ENCODE measurements at places on chromosomes 13 and 19.
A peak's percentile ranks its signal among the peaks of the same experiment; 100 is the strongest.

DNA sequence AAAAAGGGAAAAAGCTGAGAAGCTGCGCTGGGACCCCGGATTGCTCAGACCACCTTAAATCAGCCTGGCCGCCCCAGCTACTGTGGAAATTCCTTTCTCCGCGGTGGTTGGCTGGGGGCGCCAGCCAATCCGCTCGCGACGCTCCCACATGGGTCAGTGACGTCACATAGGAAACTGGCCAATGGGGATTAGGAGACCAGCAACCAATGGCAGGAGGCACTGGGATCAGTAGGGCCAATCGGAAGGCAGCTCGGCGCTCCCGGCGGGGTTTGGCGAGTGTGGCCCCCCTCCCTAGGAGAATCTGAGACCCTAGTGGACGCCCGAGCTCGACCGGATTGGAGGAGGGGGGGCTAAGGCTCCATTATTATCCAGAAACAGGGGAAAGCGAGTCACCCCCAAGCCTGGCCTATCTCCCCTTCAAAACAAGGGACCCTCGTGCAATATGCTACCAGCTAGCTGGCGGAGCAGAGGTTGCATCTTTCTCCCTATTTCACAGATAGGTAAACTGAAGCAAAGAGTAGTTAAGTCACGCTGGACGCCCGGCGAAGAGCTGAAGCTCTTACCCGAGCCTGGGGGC, 6.5 kb upstream of the TLE2 start:
- DNase-seq, result peak; percentile 91

DNA sequence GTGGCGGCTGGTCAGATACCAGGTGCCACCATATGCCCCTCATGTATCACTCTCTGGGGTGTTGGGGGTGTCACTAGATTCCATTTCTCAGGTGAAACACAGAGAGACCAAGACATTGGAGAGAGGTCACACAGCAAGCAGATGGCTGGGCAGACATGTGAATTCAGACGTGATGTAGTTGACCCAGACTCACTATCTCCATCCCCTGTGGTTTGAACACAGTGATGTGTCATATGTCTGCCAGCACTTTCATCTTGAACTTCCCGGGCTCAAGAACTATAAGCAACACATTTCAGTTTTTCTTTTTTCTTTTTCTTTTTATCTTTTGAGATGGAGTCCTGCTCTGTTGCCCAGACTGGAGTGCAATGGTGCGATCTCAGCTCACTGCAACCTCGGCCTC, 16.1 kb upstream of the UPF1 start:
- no peak for DNase-seq

DNA sequence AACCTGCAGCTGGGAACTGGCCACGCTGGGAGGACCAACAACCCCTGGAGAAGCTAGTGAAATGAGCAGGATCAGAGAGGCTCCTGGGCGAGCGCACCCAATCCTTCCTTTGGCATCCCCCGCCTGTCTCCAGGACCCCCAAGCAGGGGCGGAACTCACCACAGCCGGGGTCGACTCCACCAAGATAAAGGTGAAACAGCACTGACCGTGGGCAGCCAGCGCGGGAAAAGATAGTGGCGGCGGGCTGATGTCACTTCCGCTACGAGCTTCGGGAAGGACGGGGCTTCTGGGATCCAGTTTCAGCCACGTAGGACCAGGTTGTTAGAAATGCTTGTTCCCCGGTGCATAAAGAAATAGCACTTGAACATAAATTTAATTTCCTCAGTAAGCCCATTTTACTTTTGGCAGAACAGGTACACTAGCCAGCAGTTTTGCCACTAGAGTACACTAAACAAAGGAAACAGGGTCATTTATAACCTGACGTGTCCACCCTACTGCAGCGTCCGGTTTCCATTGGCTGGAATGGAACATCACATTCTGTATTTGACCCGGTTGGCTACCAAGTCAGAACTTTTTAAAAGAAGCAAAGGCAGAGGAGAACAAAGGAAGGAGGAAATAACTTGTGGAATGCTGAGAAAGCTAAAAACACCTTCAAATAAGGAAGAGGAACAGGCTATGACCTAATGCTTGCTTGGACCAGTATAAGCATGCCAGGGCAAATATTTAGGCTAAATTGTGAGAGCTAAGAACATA, 25.5 kb upstream of the ZNF562 start:
- DNase-seq, result no peak

- no peak for DNase-seq
Measured at GRCh38 chr19:47686679-47687450, 26.4 kb upstream of the EHD2 start.

DNA sequence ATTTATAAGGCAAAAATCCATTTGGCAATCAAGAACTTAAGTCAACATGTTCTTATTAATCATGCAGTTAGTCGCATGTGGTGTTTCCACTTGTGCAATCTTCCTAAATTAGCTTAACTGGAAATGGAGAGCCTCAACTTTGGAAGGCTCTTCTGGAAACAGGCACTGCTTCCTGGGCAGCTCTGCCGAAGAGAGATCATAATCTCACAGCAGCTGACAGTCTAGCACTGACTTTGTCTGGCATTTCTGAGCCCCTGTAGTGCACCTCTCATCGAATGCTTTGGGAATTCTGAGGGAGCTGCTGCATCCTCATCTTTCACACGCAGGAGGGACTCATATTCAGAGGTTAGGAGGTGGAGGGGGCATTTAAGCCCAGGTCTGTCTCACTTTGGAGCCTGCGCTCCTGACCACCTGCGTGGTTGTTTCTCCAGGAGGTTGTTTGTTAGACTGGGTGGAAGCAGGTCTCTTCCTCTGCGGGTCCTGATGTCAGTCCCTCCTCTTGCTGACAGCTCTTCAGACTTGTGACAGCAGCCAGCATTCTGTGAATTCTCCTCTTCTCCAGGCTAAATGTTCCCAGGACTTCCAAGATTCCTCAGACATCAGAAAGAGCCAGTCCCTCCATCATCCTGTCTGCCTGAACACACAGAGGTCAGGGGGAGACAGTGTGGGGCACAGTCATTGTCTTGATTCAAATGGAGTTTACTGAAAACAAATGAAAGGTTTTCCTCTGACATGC, 100.4 kb upstream of the GJB6 start:
- no peak for DNase-seq

- DNase-seq, result no peak
Measured at GRCh38 chr19:33957804-33958203, 161.1 kb downstream of the KCTD15 start.

- DNase-seq, result no peak
Measured at GRCh38 chr13:110850840-110851239, 64.0 kb downstream of the ANKRD10 start.

DNA sequence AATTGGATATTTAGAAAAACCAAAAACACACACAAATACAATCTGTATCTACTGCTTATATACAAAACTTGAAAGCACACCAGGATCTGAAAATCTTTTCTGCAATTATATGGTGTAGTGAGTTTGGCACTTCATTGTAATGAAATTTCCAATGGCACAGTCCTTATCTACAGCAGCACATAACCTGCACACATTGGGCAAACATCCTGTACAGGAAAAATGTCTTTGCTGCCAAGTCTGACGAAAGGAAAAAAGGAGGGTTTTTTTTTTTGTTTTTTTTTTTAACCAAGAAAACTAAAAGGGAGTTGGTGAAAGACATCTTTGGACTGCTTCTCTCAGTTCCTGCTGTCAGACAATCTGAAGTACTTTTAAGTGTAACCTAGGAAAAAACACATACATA, 107.8 kb downstream of the FOXO1 start:
- DNase-seq, result no peak

- no peak for DNase-seq
Measured at GRCh38 chr19:54252845-54253244, 4.2 kb downstream of the LILRB5 start.

DNA sequence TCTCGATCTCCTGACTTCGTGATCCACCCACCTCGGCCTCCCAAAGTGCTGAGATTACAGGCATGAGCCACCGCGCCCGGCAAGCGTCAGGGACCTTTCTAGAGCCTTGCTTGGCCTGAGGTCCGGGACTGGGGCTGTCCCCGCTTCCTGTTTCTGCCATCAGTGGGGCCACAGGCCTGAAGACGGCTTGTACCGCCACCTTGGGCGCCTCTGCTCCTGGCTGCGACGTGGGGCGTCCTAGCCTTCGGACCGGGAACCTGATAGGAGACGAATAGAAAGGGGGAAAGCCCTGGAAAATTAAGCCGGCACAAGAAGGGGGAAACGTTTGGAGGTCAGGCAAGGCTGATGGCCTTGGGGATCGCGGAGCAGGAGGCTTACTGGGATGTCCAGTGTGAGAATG, 35.1 kb downstream of the RNF6 start:
- no peak for DNase-seq

DNA sequence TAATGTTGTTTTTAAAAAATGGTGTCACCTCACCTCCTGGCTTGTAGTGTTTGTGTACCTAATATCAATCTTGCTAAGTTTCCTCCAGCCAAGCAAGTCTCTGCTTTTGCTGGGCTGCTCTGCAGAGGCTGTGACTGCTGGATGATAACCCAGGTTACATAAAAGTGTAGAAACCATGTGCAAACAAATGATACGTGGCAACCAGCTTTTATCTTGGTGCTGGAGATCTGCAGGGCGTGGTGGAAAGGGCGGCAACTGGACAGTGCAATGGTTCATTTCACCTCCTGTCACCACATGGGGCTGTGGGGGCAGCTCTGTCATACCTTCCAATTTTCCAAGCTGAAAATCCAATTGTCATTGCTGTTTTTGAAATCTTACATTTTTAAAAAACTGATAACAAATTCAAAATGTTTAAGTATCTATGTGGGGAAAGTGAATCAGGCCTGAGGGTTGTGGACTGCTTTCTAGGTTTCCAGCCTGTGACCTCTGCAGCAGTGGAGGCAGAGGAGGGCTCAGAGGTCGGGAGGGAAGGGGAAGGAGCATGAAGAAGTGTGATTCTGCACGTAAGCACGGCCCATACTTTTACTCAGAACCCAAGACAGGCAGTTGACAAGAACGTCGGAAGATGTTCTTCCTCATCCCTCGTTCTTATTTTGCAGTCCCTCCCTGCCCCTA, 9.7 kb downstream of the GPR42 start:
- no peak for DNase-seq

GRCh38 chr13:35965226-35965927, 165.8 kb downstream of the DCLK1 start:
- no peak for DNase-seq

- no peak for DNase-seq
Measured at GRCh38 chr13:53197424-53197823, 168.8 kb downstream of the OLFM4 start.

GRCh38 chr19:22602631-22603272, 31.4 kb upstream of the ZNF492 start:
- no peak for DNase-seq

DNA sequence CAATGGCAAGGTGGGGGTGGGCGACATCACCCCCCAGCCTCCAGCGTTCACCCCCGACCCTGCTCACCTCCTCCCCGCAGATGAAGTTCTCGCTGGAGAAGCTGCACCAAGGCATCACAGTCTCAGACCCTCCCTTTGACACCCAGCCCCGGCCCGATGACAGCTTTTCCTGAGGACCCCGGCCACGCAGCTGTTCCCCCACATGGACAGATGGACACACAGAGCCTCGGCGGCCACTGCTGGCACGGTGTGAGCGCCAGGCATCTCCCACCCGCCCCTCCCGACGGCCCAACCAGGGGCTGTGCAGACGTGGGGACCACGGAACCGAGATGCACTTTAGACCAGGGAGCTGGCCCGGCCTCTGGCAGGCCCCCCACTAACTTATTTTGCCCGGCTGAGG, 4.3 kb upstream of the SCN1B start:
- no peak for DNase-seq

GRCh38 chr19:2618611-2619010, 83.9 kb downstream of the GNG7 start:
- DNase-seq, result peak; percentile 44

GRCh38 chr13:44385847-44386246, 12.2 kb downstream of the SERP2 start:
- no peak for DNase-seq

DNA sequence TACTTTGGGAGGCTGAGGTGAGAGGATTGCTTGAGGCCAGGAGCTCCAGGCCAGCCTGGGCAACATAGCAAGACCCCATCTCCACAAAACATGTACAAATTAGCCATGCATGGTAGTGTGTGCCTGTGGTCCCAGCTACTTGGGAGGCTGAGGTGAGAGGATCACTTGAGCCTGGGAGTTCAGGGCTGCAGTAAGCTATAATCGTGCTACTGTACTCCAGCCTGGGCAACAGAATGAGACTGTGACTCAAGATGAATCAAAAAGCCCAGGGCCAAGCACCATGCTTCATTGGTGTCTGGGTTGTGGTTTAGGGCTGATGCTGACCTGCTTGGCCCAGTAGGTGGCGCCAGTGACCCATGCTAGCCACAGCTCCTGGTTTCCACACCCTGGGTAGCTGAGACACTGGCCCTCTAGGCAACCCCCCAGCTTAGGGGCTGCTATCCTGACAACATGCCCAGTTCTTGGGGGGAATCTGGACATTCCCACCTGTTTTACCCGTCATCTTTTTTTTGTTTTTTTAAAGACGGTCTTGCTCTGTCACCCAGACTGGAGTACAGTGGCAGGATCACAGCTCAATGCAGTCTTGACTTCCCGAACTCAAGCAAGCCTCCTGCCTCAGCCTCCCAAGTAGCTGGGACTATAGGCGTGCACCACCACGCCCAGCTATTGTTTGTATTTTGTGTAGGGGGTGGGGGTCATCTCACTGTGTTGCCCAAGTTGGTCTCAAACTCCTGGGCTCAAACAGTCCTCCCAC, 5.5 kb downstream of the CCDC124 start:
- peak; percentile 61 for DNase-seq

DNA sequence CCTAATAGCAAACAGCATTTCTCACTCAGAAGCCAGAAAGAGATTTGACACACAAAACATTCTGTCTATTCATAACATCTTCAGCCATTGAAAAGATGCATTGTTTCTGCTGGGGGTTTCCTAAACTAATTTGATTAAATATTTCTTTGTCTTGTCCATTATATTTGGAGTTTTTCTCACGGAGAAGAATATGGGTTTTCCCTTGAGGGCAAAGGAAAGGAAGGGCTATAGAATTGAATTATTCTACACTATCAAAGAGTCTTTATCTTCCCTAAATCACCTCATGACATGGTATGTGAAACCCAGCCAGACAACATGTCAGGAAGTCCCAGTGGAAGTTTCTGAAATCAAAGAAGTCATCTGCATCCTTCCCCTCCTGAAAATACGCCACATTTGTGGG, 186.4 kb downstream of the SHISA2 start:
- no peak for DNase-seq

- no peak for DNase-seq
Measured at GRCh38 chr19:12935071-12935470, 1.6 kb upstream of the FARSA start.
